ENCODE measurements at places on chromosomes 11 and 22. TPM values are rescaled to one million over a fixed set of nuclear protein-coding genes. Genes with fewer than 3 reads are reported as not detected.

GTPBP1 gene
- 61.3 TPM for total RNA-seq

CTSC gene
- 153 TPM for total RNA-seq

JAML gene
- total RNA-seq = 76.2 TPM

LRRC10B gene
- total RNA-seq = not detected

HBG2 gene
- not detected for total RNA-seq

INS gene
- total RNA-seq = not detected

API5 gene
- total RNA-seq = 113 TPM
